Choroid plexus epithelial cell (primary cell): ENCODE measurements at places on chromosomes 5 and 9.

GRCh38 chr5:172411484-172412072 lies 42.7 kb downstream of the SH3PXD2B start:
- no peak for DNase-seq

- no peak for DNase-seq
These were observed 14.5 kb downstream of the C9orf43 start for GRCh38 chr9:113425072-113425471.

DNA sequence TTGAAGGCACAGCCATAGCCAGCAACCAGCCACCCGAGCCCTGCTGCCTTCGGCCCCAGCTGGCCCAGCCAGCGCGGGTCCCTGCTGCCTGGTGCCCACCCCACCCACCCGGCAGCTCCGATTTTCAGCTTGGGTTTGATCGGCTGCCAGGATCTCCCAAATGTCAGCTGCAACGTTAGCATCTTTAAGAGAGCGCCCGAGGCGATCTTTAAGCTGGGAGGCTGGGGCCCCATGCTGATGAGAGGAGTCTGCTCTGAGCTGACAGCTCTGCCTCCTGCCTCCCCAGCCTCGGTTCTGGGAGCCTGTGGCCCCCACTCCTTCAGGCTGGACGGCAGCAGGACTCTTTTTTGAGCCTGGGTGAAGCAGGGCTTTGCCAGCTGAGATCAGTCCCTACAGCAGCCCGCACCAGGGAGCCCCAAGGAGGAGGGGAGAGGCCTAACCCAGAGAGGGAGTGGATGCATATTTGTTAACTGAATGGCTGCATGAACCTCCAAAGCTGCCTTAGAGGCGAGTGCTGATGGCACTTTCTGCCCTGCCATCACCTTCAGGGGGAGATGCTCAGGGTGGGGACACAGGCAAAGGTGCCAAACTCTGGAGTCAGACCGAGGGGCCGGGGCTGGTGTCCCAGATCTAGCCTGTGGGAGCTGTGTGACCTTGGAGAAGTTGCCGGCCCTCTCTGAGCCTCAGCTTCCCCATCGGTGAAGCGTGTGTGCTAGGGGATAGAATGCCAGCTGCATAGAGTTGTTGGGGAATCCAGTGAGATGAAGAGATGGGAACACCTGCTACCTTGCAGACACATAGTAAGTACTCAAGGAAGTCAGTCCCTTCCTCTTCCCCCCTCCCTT lies 165.5 kb downstream of the C9orf50 start:
- peak; percentile 28 for DNase-seq

GRCh38 chr9:106885451-106885850 lies 22.5 kb downstream of the ZNF462 start:
- DNase-seq = peak; percentile 85

GRCh38 chr5:75681125-75681830 lies 36.0 kb downstream of the POC5 start:
- peak; percentile 75 for DNase-seq
